ENCODE measurements at places on chromosomes 7 and 10. TPM values are rescaled to one million over a fixed set of nuclear protein-coding genes. Genes with fewer than 3 reads are reported as not detected.

- DNase-seq: peak; percentile 72
Observed at GRCh38 chr7:112495810-112496462, 15.1 kb downstream of the LSMEM1 start.

The NACAD gene
- total RNA-seq: 0.39 TPM

The DGKB gene
- total RNA-seq: not detected

DNA sequence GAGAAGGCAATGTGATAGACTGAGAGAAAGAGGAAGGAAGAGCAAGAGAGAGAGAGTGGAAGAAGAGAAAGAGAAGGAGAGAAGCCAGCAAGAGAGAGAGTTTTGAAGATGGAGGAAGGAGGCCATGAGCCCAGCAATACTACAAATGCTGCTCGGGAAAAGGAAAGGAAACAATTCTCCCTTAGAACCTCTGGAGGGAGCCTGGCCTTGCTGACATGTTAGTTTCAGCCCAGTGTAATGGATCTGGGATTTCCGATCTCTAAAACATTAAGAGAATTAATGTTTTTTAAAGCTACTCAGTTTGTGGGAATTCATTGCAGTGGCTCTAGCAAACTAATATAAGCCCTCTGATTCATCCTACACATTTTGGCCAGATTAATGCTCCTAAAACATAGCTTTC is 206.8 kb upstream of the MTPN start:
- no peak for DNase-seq

DNA sequence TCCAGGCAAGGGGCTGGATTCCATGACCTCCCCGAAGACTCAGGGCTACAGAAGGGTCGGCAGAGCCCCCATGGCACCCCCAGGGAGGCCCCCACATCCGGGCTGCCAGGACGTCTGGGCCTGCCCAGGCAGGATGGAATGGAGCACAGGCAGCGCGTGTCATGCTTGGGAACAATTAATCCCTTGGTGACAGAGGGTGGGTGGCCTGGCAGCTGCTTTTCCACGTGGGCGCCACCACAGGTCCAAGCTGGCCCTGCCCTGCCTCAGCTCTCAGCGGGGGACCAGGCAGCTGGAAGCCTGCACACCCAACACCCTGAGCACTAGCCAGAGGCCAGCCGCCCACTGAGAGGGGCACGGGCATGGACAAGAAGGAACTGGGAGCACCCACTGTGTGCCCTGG is 11.4 kb downstream of the ELN start:
- no peak for DNase-seq
